PC-9 (cell line): ENCODE measurements at places on chromosomes 4 and X.

DNA sequence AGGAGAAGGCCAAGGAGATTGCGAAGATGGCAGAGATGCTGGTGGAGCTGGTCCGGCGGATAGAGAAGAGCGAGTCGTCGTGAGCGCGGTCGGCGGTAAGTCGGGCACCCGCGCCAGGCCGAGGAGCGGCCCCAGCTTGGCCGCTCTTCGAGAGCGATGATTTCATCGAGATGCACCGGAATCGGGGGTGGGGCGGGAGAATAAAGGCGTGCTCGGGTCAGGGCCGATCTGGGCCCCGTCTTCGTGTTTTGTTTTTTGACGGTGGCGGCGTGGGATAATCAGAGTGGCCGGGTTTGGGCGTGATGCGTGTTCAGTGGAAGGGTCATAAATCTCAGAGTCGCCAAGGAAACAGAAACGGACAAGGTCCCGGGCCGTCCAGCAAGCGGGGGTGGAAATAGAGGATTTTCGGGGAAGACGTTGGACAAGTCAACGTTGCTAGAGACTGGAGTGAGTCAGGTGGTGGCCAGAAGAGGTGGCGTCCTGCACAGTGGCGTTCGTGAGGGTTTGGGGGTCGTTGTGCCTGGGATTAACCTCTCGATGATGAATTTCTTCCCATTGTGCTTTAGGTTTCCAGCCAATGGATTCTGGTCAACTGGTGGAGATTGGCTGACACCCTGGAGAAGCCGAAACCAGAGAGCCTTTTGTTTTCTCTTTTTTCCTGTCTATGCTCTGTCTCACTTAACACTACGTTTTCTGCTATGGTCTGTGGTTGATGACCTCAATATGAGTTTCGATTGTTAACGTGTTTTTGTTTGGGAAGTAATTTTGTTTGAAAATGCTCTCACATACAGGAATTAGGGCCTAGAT, 882 bp downstream of the MRFAP1 start:
- peak overlapping the region; percentile 78 for H3K4me3 ChIP-seq
- peak overlapping the region; percentile 80 for H3K27ac ChIP-seq
- peaks cover 15% of the 10 kb centered on the region for H3K36me3 ChIP-seq
- DNase-seq, result no peak

DNA sequence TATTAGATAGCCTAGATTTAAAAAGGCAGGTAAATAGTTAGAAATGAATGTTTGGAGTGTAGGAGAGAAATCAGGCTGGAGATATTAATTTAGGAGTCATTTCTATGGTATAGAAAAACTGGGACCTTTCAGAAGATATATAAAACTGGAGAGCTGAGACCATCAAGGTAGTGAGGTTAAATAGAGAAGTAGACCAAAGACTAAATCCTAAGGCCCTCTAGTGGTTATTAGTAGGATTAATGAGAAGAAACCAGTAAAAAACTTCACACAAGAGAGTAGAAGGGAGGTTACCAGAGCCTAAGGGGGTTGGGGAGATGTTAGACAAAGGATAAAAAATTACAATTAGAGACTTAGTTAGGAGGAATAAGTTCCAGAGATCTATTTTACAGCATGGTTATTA, 351.0 kb upstream of the SPANXN1 start:
- no peaks in the 10 kb centered on the region for H3K27me3 ChIP-seq
- no peak for DNase-seq
- H3K4me1 ChIP-seq, result no peaks in the 10 kb centered on the region
- no peak overlapping the region for H3K27ac ChIP-seq
- H3K36me3 ChIP-seq, result no peaks in the 10 kb centered on the region
- no peak overlapping the region for H3K4me3 ChIP-seq

DNA sequence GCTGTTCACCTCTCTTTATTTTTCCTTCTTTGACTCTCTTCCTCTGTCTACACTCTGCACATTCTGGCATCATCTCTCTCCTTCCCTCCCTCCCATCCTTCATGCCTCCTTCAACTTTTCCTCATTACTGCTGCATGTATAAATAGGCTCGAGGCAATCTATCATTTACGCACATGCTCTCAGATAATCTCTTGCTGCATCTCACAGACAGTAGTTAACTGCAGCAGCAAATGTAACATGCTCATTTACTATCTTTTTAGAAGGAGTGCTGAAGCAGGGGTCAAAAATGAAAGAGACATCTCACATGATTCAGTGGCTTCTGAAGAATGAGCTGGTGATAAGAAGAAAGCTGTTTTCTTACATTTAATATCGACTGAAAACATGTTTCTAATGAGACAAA, 127.7 kb downstream of the RASL11B start:
- no peaks in the 10 kb centered on the region for H3K27me3 ChIP-seq
- DNase-seq, result no peak
- no peak overlapping the region for H3K27ac ChIP-seq
- H3K4me3 ChIP-seq, result no peak overlapping the region
- H3K4me1 ChIP-seq, result 0 out of 2 replicates have a peak, but pooled peaks cover 2% of the 10 kb centered on the region
- H3K36me3 ChIP-seq, result no peaks in the 10 kb centered on the region

- no peak overlapping the region for H3K27ac ChIP-seq
- DNase-seq, result no peak
- H3K27me3 ChIP-seq, result no peaks in the 10 kb centered on the region
- no peaks in the 10 kb centered on the region for H3K36me3 ChIP-seq
Observed at GRCh38 chrX:29699239-29699638, 516.1 kb upstream of the MAGEB2 start.

DNA sequence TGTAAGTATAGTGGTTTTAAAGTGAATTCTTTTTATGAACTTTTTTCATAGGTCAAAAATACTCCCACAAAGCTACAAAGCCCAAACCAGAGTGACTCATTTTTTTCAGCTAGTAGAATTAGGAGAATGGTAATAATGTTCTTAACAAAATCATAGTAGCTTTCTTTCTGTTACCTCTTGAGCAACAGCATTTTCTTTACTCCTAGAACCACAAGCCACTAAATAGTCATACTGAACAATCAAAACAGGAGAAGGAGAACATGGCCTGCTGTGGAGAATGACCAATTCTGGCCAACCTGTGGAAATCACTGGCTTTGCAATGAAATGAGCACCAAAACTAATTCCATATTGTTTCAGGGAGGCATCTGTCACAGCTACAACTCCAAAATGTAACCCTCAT, 112.9 kb downstream of the AMMECR1 start:
- H3K27me3 ChIP-seq, result no peaks in the 10 kb centered on the region
- peaks cover 2% of the 10 kb centered on the region; the same call in 1 of the 2 replicates for H3K36me3 ChIP-seq
- DNase-seq, result no peak
- H3K27ac ChIP-seq, result no peak overlapping the region
- no peak overlapping the region for H3K4me3 ChIP-seq

GRCh38 chr4:118849867-118850487, 14.1 kb upstream of the SEC24D start:
- peak overlapping the region; percentile 52; the same call in 1 of the 2 replicates for H3K4me3 ChIP-seq
- no peaks in the 10 kb centered on the region for H3K4me1 ChIP-seq
- no peak for DNase-seq
- H3K27ac ChIP-seq, result no peak overlapping the region
- no peaks in the 10 kb centered on the region for H3K36me3 ChIP-seq

DNA sequence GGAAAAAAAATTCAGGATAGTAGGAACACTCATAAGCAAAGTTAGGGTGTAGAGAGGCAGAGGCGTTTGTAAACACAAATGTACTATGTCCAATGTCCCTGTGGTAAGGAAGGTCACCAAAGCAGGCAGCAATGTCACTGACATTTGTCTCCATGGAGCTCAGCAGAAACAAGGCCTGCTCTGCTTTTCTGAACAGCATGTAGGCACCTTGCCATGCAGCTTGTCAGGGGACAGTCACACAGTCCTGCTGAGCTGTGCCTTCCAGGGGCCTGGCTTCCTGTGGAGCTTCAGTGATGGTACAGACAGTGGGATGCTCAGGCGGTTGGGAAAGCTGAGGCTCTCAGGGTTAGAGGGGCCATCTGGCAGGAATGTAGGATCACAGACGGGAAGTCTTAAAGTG, 74.5 kb upstream of the HS3ST1 start:
- no peak overlapping the region for H3K27ac ChIP-seq
- no peak for DNase-seq
- no peak overlapping the region for H3K4me3 ChIP-seq
- H3K4me1 ChIP-seq, result peaks cover 35% of the 10 kb centered on the region
- H3K36me3 ChIP-seq, result no peaks in the 10 kb centered on the region; the same call in 1 of the 2 replicates
- H3K27me3 ChIP-seq, result no peaks in the 10 kb centered on the region

DNA sequence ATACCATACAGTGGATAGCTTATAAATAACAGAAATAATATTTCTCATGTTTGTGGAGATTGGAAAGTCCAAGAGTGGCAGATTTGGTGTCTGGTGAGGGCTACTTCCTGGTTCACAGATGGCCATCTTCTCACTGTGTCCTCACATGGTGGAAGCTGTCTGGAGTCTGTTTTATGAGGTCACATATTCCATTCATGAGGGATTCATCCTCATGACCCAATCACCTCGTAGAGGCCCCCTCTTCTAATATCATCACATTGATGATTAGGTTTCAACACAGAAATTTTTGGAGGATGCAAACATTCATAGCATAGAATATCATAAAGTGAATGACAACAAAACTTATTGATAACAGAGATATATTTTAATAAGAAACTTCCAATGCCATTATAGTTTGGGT, 568.0 kb downstream of the STIM2 start:
- no peaks in the 10 kb centered on the region for H3K4me1 ChIP-seq
- H3K27ac ChIP-seq, result no peak overlapping the region
- H3K27me3 ChIP-seq, result no peaks in the 10 kb centered on the region
- H3K4me3 ChIP-seq, result no peak overlapping the region
- no peaks in the 10 kb centered on the region for H3K36me3 ChIP-seq
